Activated CD4-positive, CD25-positive, alpha-beta regulatory T cell (primary cell): ENCODE measurements at places on chromosomes 5 and 9.

GRCh38 chr5:38642189-38642911 lies 85.9 kb upstream of the LIFR start:
- DNase-seq = no peak

- DNase-seq = no peak
Observed at GRCh38 chr9:114008667-114009410, 69.3 kb downstream of the AMBP start.

GRCh38 chr9:95753762-95754465 lies 121.6 kb upstream of the ERCC6L2 start:
- no peak for DNase-seq

- DNase-seq = no peak
Observed at GRCh38 chr9:32395510-32396216, 11.2 kb downstream of the ACO1 start.

GRCh38 chr5:163106098-163106497 lies 331.3 kb upstream of the CCNG1 start:
- DNase-seq = no peak

GRCh38 chr5:9376363-9377117 lies 169.3 kb downstream of the SEMA5A start:
- no peak for DNase-seq

- DNase-seq = no peak
Observed at GRCh38 chr9:86281593-86282076, 703 bp downstream of the ISCA1 start.

GRCh38 chr9:18976709-18977531 lies 56.1 kb downstream of the SAXO1 start:
- DNase-seq = no peak

- DNase-seq = no peak
Observed at GRCh38 chr9:14308853-14309145, 5.1 kb downstream of the NFIB start.

DNA sequence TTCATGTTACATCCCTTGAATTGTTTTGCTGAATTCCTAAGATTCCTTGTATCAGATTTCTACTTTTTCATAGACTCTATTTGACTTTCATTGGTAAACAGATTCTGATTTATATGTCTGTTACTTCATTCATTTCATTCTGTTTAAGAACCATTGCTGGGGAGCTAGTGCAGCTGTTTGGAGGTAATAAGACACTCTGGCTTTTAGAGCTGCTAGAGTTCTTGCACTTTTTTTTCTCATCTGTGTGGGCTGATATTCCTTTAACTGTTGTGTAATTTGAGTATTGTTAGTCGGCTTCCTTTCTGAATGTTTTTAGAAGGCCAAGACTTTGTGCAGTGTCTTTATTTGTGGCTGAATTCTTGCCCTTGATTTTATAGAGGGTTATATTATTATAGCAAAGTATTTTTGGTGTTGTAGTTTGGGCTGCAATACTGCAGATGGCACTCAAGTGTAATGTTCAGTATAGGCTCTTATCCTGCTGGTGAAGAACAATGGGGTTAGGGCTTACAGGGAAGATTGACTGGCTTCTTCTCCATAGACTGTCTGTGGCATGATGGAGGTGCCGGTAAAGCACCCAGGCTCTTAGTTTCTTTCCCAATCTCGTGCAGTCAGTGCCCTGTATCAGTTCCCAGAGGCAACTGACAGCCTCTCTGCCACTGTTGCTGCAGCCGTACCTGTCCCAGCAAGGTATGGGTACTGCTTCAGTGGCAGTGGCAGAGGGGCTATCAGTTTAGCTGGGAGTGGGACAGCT lies 162.2 kb downstream of the OXCT1 start:
- DNase-seq = no peak

DNA sequence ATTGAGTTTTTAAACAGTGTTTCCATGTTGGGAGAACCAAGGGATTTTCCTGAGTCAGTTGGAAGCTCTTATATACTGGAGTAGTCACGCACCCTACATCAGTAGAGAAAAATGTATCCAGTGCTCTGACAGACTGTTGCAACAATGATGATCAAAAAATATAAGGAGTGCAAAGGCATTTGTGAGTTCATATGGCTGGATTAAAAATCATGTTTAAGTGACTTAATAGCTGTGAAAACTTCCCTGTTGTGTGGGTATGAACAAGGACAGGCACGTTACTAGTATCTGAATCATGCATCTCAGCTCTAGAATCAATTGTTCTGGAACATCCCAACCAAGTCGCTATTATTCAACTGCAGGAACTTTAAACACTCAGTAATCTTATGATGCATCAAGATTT lies 229.7 kb downstream of the ROR2 start:
- no peak for DNase-seq

DNA sequence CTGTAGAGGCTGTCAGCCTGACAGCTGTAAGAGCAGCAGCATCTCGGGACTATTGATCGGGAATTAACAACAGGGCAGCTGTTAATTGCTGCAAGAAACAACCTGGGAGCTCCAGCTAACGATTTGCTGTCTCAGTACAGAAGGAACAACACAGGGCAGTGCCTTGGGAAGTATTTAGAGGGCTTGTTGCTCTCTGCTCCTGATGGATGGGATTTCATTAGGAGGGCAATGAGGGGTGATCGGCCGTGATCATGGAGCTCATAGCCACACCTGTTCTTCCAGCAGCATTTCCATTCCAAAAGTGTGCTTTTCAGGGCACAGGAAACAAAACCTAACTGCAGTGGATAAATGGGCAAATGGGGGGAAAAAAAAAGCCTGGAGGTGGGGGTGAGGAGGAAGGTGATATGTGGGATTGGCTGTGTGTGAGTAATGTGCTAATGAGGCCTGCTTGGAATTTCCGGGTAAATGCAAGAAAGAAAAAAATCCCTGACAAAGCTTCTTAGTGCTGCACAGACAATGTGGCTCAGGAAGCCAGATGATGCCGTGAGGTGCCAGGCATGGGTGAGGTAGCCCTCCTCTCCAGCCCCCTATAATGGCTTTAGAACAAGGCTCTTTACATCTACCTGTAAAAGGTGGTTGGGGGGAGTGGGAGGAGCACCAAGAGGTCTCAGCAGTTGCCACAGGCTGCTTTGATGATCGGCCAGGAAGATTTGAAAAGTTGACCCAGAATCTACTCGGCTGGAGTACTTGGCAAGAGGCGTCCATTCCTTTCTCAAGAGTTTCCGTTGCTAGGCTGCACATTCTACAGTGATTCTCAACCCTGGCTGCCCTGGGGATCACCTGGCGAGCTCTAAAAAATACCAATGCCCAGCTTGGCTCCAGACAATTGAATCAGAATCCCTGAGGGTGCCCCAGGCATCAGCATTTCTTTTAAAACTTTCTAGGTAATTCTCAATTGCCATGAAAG lies 139.5 kb upstream of the KLF9 start:
- DNase-seq = no peak

DNA sequence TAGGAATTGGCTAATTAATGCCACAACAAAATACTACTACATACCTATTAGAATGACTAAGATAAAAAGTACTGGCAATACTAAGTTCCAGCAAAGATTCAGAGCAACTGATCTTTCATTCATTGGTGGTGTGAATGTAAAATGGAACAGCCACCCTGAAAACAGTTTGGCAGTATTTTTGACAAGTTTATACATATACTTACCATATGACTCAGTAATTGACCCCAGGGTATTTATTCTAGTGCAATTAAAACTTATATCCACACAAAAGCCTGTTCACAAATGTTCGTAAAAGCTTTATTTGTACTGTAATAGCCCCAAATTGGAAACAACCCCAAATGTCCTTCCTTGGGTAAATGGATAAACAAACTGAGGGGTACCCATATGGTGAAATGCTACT lies 270.8 kb upstream of the ACTBL2 start:
- DNase-seq = no peak

- DNase-seq = no peak
Observed at GRCh38 chr9:68609901-68610415, 69.3 kb upstream of the TMEM252 start.

- DNase-seq = no peak
Observed at GRCh38 chr5:163867324-163867723, 361.9 kb downstream of the MAT2B start.

GRCh38 chr9:14136047-14136635 lies 177.8 kb downstream of the NFIB start:
- DNase-seq = no peak

DNA sequence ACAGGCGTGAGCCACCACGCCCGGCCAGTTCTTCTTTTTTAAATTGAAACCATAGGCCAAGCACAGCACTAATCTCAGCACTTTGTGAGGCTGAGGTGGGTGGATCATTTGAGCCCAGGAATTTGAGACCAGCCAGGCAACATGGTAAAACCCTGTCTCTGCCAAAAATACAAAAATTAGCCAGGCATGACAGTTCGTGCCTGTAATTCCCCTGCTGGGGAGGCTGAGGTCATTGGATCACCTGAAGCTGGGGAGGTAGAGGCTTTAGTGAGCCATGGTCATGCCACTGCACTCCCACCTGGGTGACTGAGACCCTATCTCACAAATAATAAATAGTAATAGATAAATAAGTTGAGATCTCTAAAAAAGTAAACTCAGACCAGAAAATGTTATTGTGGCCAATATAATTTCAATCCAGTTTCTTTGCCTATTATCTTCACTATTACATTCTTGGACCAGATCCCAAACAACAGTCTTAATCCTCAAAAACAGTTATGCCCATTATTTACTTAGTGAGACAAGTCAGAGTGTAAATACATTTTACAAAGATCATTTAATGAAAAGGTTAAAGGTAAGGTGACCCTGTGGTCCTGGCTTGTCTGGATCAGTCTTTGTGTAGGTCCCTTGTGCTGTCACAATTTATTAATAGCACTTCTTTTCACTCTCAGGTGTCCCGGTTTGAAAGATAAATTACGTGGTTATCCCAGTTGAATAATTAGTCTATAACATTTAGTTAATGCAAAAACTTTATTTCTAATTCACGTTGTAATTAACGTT lies 53.6 kb downstream of the RAB24 start:
- no peak for DNase-seq

DNA sequence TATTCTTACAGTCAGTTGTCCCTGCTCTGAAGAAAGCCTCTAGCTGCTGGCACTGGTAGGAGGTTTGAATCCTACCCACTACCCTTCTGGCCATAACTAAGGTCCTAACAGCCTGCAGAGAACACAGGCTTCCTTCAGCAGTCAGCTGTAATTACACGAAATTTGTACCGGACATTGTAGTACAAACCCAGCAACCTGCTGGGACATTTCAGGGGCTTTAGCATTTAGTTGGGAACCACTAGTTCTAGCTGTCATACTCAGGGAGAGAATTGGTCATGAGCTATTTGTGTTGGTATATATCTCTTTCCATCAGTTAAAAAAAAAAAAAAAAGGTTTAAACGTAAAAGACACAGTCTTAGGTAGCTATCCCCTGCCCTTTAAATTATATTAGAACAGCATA lies 1070.2 kb upstream of the DMAC1 start:
- DNase-seq = no peak

DNA sequence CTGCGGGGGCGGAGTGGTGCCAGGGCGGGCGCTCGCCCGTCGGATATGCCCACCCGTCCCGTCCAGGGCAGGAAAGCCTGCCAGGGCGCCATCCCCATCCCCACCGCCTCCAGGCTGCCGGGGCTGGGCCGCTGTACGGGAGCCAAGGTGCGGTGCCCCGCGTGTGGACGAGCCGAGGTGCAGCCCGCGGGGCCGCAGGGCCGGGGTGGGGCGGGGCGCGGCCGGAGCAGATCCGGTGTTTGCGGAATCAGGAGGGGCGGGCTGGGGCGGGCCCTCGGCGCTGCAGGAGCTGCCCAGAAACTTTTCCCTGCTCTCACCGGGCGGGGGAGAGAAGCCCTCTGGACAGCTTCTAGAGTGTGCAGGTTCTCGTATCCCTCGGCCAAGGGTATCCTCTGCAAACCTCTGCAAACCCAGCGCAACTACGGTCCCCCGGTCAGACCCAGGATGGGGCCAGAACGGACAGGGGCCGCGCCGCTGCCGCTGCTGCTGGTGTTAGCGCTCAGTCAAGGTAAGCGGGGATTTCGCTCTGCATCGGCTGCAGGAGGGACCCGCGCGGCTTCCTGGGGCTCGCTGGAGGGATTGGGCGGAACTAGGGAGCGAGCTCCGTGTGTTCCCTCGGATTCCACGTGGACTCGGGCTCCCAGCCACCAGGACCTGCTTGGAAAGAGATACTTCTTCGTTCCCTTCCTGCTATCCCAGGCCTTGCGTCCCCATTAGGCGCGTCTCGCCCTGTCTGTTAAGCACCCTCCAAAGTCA lies at the start of gene ITGA2:
TSS of gene ITGA2 (plus strand) at position 328 of the 756 bp plus-strand sequence. CDS start at position 445, 117 bp downstream.
- no peak for DNase-seq

DNA sequence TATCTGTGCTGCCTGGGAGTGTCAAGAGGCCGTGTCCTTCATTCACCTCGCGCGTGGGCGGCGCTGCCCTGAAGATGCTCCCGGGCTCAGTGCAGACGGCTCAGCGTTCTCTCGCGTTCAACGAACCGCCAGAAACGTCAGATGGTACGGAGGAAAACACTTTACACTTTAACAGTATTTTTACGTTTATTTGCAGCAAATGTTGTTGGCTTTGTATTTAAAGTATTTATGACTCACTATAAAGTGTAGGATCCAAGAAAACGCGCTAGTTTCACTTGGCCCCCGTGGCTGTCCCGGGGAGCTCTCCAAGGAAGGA lies 544 bp upstream of the ERCC6L2 start:
- DNase-seq = peak; percentile 22

DNA sequence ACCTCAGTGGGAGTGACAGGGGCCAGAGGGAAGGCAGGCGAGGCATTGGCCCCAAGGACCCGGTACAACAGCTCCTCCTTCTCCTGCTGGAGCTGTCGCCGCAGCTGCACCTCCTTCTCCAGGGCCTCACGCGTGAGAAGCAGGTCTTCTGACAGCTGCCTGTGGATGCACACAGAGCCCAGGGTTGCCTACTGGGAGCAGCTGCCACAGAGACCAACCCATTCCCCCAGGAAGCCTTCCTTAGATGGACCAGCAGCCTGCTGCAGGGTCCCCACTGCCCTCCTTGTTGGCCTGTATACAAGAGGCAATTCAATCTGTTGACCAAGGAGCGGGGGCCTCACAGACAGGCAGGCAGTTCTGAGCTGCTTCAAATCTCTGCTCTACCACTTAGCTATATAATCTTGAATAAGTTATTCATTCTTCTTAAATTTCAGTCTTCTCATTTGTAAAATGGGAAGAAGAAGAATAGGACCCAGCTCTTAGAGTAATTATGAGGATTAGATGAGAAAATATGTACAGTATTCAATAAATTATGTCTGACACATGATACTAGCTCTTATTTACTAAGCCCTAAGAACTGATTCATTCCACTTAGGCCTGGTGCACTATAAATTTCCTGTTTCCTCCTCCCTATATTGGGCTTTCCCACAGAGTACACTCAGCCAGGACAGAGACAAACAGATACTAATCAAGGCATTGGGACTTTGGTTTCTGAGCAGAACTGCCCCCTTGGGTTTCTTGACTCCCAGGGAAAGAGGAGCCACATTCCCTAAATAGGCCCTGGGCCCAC lies 26.1 kb upstream of the ANXA6 start:
- no peak for DNase-seq

DNA sequence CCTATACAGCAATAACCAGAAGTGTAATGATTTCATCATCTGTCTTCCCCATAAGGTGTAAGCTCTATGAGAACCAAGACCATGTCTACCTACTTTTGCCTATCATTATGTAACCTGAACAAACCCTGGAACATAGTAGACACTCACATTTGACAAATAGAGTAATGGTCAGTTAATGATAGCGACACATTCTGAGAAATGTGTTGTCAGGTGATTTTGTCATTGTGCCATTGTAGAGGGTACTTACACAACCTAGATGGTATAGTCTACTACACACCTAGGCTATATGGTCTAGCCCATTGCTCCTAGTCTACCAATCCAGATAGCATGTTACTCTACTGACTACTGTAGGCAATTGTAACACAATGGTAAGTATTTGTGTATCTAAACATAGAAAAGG lies 22.3 kb upstream of the WDR41 start:
- DNase-seq = no peak
